ENCODE measurements at places on chromosomes 3 and 15.

- DNase-seq: no peak
These were observed 799 bp downstream of the ABI3BP start for GRCh38 chr3:100992231-100993012.

GRCh38 chr3:119315600-119316312, 21.6 kb downstream of the ARHGAP31 start:
- DNase-seq: no peak

GRCh38 chr3:112813016-112813415, 33.6 kb downstream of the CD200R1L start:
- DNase-seq: no peak

DNA sequence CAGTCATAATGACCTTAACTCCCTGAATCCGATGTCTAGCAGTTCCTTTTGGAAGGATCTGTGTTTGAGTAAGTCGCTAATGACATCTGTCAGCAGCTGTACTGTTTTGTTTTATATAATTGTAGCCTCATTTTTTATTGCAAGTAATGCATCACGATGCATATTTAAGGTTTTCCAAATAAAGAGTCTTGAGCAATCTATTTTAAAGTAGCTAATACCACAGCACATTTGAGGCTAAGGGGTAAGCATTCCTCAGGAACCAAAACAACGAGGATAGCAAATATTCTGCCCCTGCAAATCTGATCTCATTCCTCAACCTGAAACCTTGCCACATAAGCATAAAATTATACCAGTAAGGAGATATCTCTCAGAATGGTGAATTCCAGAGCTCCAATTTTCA, 98.7 kb downstream of the TBC1D5 start:
- DNase-seq: no peak

- DNase-seq: no peak
These were observed 760.2 kb upstream of the GBE1 start for GRCh38 chr3:82521657-82522056.

DNA sequence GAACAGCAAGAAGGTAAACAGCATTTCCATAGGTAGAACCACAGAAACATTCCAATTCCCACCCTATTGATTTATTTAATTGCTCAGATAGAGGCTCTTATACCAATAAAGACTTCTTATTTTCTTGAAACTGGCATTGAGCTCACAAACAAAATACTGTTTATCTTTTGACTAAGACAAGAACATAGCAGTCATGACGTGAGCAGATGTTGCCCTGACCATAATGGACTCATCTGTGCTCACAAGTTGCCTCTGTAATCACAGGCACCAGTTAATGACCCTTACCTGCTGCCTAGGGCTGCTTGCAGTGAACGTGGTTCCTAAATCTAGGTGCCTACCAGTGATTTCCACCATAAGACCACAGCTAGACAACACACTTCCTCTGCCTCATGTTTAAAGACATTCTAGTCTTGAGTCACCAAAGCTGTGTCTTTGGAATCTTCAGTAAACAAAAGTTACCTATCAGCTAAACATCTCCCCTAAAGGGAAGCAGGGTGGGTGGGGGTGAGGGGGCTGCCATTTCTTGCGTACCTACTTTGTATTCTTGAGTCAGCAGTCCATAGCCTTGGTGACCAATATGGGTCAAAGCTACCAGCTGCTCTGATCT, 2.1 kb downstream of the FYCO1 start:
- DNase-seq: no peak

DNA sequence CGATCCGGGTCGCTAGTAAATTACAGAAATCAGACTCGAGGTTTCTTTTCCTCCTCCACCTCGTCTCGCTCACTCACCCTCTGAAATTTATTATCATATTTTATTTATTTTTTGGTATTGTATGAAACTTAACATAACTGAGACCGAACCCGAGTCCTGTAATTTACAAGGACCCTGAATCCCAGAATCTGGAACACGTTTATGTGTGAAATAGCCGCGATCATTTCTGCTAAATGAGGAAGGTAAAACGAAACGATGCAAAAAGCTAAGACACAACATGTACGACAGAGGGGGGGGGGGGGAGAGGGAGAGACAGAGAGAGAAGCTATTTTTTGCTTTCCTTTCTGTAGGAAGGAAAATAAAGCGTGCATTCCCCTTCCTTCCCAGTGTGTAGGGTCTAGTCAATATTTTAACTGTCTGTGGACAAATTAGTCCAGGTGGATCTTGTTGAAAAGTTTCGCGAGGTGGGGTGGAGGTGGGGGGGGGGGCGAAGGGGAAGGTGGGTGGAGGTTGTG, 1.6 kb downstream of the BBX start:
- DNase-seq: no peak
